ENCODE measurements at places on chromosomes 1 and 21.
A peak's percentile ranks its signal among the peaks of the same experiment; 100 is the strongest.

GRCh38 chr1:85290826-85291225 is 14.4 kb upstream of the BCL10 start:
- DNase-seq = no peak

DNA sequence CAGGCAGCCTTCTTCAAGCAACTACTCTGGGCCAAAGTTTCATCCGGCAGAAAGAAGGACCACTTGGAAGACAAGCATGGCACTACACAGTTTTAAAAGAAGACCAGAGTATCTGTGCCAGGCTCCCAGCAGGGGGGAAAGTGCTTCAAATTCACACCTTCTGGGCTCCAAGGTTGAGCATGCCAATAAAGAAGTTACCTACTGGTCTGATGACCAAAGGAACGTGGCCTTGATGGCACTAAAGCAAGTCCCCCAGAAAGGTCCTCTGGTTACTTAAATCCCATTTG is 73.5 kb downstream of the CD46 start:
- DNase-seq = no peak

DNA sequence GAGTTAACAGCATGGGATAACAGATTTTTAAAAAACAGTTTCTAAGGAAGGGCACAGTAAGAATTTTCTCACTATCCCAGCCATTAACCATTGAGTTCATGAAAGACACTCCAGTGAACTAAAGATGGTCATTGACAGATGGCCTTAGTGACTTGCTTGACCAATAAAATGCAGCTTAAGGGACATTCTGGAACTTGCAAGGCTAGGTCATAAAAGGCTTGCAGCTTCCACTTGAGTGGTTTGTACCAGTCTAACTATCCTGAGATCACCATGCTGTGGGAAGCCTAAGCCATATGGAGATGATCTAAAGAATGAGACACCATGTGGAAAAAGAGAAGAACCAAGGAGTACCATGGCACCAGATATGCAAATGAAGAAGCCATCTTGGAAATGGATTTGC is 37.9 kb upstream of the MUTYH start:
- DNase-seq = no peak

DNA sequence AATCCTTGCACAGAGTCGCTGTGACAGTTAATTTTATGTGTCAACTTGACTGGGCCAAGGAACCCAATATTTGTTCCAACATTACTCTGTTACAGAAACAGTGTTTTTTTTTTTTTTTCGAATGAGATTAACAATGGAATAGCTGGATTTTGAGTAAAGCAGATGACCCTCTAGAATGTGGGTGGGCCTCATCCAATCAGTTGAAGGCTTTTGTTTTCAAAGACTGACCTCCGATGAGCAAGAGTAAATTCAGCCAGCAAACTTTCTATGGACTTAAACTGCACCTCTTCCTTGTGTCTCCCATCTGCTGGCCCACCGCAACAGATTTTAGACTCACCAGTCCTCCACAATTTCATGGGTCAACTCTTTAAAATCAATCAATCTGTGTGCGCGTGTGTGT is 17.0 kb downstream of the CRYZ start:
- no peak for DNase-seq

DNA sequence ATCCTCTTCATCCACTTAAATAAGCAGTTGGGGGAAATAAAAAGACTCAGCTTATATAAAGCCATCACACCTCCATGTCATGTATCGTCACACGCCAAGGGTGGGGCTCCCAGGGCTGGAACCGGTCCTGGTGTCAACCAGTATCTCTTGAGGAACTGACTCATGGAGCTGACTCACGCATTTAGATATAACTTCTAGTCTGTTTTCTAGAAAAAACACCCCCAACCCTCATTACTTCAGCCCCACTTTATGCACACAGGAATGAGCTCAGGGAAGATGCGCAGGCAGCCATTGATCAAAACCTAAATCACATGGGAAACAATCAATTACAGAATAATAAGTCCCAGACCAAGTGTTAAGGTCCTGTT is 6.9 kb upstream of the IL22RA1 start:
- DNase-seq = peak; percentile 37

DNA sequence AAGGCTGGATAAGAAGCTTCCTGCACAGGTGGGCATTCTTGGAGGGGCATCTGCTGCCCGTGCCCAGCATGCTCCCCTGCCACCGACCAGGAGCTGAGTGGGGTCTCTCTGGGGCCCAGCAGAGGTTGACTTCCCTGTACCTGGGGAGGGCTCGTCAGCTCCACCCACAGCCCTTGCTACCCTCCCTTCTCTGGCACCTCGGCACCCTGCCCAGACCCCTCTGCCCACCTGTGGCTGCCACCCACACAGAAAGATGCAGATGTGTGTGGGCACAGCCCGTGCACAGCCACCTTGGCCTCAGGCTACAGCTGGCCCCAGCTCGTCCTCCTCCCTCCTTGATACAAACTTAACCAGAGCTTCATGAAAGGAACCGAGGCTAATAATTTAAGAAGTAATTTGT is 241.2 kb upstream of the VAMP3 start:
- DNase-seq = no peak

- DNase-seq = peak; percentile 25
Observed at GRCh38 chr1:19096036-19096833, 113.8 kb downstream of the UBR4 start.

DNA sequence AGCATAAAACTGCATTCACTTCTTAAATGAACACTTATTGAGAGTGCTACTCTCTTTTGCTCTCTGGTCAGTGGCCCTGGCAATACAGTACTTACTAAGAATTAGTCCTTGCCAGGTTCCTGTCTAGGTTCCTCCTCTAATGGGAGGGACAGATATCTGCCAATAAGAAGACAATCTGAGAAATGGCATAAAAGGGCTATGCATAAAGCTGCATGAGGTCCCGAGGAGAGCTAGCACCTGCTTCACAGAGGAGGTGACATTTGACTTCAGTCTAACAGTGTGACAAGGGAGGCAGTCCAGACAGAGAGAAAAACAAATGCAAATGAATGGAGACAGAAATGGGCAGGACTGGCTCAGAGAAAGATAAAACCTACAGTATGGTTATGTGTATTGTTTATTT is 357.1 kb upstream of the SGIP1 start:
- DNase-seq = no peak

- no peak for DNase-seq
Observed at GRCh38 chr1:42157667-42158066, 4.5 kb downstream of the GUCA2B start.

DNA sequence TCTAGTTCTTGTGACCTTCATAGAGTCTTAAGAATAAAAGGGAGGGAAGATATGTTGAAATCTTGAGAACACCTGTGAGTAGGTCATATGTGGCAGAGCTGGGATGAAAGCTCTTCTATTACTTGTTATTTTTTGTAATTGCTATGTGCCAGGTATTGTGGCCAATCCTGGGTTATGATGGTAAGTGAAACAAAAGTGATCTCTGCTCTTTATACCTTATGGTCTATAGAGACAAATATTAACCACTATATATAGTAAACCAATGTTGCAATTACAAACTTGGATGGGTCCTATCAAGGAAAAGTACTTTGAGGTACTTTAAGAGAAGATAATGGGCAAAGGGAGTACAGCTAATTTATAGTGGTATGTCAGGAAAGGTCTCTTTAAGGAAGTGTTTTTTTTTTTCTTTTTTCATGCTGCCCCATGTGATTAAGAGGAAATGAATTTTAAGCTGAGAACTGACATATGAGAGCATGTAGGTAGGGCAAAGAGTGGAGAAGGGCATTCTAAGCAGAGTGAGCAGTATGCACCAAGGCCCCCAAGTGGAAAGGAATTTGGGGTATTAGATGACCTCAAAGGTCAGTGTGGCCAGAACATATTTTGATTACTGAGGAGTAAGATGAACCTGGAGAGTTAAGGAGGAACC is 43.3 kb downstream of the POU2F1 start:
- DNase-seq = peak; percentile 6
